ENCODE measurements at places on chromosomes 11 and 22.

DNA sequence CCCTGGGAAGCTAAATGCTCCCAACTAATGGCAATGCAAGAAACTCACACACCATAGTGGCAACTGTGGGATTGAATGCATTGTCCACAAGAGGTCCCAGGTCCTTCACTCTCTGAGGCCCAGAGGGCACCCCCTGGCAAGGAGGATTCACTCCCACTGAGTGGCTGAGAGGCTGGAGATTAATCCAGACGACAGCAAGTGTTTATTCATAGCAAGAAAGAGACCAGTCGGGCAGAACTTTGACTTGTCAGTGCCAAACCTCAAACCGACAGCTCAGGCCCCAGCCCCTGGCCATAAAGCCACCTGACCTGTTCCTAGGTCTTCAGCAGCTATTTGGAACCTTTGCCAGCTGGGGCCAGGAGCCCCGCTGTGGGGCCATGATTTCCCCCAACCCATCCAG lies 54.5 kb upstream of the MPEG1 start:
- no peak for DNase-seq

GRCh38 chr11:38948392-38948791 lies 2350.4 kb upstream of the RAG2 start:
- no peak for DNase-seq

- no peak for DNase-seq
These were observed 13.1 kb downstream of the TREH start for GRCh38 chr11:118666371-118666770.

DNA sequence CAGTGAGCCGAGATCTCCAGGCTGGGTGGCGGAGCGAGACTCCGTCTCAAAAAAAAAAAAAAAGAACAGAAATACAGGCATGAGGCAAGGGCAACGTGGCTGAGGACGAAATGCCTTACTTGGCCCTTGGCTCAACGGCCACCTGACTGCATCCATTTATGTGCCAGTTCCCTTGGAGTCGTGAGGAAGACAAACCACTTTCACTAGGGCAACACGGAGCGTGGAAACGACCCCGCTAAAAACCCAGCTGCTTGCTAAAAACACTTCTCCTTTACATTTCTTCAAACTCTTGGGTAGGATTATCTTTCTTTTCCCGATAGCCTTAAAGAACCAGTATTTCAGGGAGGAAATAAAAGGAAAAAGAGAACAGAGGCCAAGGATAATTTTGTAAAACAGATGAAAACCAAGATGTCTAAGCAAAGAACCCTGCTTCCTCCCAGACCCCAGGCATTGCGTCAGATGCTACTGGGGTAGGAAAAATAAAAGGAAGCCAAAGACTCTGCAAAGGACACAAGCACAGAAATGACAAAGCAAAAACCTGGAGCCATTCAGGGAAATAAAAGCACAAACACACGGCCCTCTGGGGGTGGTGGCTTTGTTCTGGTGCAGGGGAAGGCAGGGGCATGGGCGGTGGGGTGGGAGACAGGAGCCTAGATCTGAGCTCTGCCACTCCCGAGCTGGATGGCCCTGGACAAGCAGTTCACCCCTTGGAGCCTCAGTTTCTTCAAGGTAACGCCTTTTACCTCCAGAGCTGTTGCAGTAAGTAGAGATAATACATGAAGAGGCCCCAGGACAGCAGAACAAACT lies 37.0 kb downstream of the PC start:
- no peak for DNase-seq

DNA sequence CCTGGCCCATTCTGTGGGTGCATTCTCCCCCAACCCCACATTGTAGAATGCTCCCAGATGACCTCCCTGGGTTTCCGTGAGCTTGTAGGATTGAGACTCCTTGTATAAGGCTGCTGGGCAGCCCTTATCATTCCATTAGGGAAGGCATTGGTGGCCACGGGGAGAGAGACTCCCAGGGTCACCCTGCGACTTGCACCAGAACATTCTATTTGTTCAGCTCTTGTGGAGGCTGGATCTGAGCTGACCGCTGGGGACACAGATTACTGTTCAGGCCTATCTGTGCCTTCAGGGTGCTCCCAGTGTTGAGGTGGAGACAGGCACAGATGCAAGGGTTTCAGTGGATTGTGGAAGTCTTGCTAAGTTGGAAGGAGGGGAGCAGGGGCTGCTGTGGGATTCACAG lies 17.8 kb downstream of the MICALL1 start:
- DNase-seq, result no peak

Measured in urothelium cell line (cell line).